ENCODE measurements at places on chromosomes 1 and 21.

- no peak for DNase-seq
Measured at GRCh38 chr1:110508028-110508940, 10.7 kb downstream of the KCNA10 start.

- DNase-seq = no peak
Measured at GRCh38 chr1:238752327-238752726, 634.0 kb upstream of the CHRM3 start.

DNA sequence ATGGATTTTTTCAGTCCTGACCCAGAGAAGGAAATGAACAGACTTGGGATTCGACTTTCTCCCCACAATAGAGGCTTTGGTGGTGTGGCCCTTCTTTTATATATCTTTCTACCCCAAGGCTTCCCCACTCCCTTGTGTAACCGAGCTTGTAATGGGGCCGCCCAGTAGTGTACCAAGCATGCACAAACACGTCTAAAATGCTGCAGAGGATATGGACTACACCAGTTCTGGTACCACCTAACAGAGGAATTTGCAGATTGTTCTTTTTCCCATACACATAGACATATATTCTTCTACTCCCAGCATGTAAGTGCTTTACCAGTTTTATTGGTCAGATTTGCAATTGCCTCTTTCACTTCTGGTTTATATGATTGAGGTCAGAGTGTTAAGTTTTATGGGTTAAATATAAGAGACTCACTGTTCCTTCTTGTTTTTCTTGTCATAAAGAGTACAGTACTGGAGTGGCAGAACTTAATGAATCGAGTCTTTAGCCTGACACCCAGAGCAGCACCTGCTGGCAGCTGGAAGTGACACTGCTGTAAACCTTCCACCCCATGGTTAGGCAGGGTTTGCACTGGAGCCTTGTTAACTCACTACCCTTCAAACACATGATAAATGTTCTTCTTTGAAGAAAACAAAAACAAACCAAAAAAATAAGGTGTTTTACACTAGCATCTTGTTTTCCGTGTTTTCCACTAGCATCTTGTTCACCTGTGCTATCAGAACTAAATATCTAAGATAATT lies 198.6 kb downstream of the PTPRC start:
- no peak for DNase-seq

DNA sequence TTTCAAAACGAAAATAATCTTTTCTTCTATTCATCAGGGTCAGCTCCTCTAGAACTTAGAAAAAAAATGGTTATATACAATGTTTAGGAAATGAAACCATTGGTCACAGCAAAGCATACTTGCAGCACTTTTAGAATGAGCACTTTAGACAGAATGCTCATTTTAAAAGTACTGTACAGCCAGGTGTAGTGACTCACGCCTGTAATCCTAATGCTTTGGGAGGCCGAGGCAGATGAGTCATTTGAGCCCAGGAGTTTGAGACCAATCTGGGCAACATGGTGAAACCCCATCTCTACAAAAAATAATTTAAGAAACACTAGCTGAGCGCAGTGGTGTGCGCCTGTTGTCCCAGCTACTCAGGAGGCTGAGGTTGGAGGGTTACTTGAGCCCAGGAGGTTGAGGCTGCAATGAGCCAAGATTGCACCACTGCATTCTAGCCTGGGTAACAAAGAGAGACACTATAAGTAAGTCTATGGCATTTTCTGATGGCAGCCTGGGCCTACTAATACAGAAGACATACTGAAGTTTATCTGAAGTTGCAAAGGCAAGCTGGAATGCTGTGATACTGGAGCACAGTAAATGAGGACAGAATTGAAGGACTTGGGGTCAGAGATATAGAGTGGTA lies 48.9 kb upstream of the ZNF326 start:
- DNase-seq = no peak

GRCh38 chr1:29349871-29350491 lies 113.7 kb downstream of the PTPRU start:
- DNase-seq = no peak

GRCh38 chr1:183837062-183837461 lies 32.1 kb downstream of the RGL1 start:
- no peak for DNase-seq

- no peak for DNase-seq
Measured at GRCh38 chr1:225677350-225678124, 24.6 kb upstream of the ENAH start.

GRCh38 chr1:99445486-99445885 lies 181.2 kb downstream of the PLPPR4 start:
- DNase-seq = no peak

DNA sequence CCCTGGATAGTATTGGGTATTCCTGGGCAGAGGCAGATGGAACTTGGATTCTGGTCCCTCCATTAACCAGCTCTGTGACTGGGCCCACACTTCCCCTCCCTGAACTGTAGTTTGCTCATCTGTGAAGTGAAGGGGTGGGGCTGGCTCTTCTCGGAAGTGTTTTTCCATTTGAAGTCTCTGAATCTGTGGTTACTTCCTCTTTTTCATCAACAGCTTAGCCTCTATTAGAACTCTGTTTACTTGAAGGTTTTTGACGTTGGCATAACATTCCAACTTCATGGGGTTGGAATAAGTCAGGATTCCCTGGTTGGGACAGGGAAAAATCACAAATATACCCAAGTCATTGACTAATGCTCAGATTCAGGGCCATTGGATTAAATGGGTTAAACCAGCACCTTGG lies 3.6 kb downstream of the KIAA0040 start:
- DNase-seq = peak; percentile 10

DNA sequence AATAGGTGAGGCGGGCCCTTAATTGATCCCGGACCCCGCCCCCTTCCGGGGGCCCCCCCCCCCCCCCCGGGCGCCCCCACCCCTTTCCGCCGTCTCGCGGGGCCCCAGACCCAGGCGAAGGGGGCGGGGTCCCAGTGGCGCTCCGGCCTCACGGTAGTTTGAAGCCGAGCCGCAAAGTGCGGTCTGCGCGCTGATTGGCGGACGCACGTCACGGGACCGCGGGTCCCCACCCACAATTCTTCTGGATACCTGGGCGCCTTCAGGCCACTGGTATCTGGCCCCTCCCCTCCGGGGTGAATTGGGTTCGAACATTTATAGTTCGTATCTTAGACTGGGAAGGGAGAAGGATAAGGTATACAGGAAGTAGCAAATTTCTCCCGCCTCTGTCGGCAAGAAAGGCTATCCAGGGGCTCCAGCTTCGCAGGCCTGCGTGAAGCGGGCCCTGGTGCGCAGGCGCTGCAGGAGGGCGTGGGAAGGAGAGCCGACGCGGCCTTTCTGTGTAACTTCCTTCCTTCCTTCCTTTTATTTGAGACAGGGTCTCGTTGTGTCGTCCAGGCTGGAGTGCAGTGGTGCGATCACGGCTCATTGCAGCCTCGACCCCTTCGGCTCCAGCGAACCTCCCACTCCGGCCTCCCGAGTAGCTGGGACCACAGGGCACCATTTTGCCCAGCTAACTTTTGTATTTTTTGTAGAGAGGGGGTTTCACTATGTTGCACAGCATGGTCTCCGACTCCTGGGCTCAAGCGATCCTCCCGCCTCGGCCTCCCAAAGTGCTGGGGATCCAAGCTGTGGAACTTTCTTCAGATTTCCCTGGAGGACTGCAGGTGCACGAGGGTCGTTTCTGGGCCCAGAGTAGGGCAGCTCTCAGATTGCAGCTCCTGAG lies 564 bp upstream of the HMGN1 start:
- DNase-seq = peak; percentile 93

Measured in stimulated activated CD4-positive, alpha-beta T cell treated with anti-CD3 and anti-CD28 coated beads, TNF-alpha, amount 100 ng/mL, for 1 hour (primary cell).